ENCODE measurements at places on chromosomes 13 and 19.

GRCh38 chr19:15902254-15902653 lies 4.4 kb upstream of the CYP4F2 start:
- DNase-seq: no peak

GRCh38 chr13:62250501-62251201 lies 835.0 kb upstream of the PCDH20 start:
- DNase-seq: no peak

DNA sequence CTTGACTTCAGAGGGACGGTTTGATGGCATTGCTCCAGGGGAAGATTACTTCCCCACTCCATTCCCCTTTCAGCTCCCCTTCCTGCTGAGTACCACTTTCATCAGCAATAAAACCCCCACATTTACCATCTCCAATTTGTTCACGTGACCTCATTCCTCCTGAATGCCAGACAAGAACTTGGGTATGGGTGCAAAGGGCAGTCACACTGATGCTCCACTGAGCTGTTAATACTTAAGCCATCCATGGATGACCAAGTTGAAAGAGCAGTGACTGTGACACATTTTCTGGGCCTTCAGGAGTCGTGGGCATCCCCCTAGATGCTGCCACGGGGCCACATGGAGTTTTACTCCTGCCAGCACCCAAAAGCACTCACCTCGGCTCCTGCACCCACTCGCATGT lies 93.1 kb downstream of the STOML3 start:
- DNase-seq: no peak

DNA sequence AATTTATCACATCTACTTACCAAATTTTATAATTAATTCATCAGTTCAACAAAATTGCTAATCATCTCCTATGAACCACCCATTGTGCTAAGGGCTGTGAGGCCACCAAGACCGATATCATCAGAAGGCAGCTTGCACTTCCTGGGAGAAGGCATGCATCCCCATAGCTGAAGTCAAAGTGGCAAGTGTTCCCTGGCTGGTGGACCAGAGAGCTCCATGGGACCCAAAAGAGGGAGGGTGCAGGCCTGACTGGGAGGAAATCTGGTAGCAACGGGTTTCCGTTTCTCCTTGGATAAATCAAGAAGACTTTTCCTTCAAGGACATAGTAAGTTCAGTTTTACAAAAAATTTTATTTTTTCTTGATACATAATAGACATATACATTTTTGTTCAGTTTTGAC lies 325.2 kb downstream of the FGF9 start:
- no peak for DNase-seq

DNA sequence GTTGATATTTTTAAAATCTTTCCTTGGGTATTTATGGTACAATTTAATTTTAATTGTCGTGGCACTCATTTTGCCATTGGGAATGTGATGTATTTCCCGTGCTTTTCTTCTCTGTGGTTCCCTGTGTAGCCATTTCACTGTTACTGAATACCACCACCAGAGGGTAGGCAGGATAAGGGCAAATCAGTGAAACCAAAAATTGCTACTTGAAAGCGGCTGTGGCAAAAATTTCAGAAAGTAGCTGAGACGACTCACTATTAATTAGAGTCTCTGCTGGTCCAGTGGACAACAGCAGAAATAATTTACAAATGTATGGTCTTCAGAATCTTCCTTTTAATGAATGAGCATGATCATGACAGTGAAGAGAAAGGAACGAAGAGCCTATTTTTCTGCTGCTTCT lies 34.4 kb upstream of the MIR17HG start:
- DNase-seq: no peak

DNA sequence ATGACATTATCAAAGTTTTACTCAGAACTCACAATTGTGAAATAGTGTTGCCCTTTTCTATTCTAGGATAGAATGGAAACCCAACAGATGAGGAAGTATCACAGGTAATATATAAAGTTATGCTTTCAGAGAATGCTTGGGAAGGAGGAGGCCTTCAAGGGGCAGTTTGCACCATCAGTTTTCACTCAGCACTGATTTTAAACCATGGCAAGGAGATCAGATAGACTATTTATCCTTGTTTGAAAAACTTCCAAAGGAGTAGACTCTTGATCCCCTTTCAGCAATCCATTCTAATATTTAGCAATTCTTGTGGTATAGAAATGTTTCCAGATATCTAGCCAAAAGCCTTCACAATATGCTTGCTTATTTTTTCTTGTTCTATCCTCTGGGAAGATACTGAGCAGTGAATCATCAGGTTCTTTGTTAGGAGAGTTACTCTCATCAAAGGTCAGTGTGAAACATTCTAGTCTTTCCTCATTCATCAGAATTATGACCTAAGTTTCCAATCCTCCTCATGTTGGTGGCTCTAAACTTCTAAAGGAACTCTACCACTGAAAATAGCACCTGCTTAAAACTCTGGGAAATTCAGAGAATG lies 3.8 kb downstream of the GPC6 start:
- DNase-seq: no peak

GRCh38 chr19:57719901-57720519 lies 7.4 kb downstream of the ZNF671 start:
- DNase-seq: no peak

DNA sequence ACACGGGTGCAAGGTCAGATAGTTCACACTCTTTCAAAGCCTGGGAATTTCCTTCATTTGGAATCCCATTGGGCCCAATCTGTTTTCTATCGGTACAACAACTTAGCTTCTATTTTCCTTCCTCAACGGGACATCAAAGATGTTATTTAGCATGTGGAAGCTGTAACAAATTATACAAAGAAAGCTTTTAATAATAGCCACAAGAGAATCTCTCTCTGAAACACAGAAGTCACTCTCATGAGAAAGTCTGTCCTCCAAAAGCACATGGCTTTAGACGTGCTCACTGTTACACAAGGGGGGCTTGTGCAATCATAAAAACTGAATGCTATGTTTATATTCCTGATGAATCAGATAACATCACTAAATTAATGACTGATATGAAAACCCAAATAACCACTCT lies 28.9 kb upstream of the CYSLTR2 start:
- DNase-seq: no peak

- no peak for DNase-seq
These were observed 62.8 kb upstream of the ATP12A start for GRCh38 chr13:24617256-24618010.

DNA sequence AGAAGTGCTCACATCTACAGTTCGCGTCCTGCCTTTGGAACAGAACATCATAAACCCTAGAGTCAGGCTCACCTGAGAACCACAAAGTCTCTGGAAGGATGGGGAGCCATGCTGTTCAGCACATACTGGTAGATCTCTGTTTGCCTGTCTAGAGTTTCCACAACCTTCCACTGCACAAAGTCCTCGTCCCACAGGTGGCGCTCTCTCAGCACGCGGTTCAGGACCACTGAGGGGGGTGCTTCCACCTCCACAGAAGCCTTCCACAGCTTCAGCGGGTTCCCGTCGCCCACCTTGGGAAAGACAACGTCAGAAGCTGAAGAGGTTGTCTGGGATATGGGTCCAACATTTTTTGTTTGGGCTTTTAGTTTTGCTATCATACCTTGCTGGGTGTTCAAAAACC lies 93.6 kb downstream of the KL start:
- no peak for DNase-seq

GRCh38 chr13:100987948-100988347 lies 313.4 kb upstream of the TMTC4 start:
- no peak for DNase-seq

- DNase-seq: no peak
These were observed 5.3 kb upstream of the PRKCG start for GRCh38 chr19:53876651-53877224.

GRCh38 chr13:78659450-78659730 lies 435 bp upstream of the OBI1 start:
- DNase-seq: no peak

- DNase-seq: no peak
These were observed 5.9 kb upstream of the EHD2 start for GRCh38 chr19:47707135-47707925.

GRCh38 chr19:39661565-39661964 lies 5.9 kb downstream of the LGALS16 start:
- no peak for DNase-seq

DNA sequence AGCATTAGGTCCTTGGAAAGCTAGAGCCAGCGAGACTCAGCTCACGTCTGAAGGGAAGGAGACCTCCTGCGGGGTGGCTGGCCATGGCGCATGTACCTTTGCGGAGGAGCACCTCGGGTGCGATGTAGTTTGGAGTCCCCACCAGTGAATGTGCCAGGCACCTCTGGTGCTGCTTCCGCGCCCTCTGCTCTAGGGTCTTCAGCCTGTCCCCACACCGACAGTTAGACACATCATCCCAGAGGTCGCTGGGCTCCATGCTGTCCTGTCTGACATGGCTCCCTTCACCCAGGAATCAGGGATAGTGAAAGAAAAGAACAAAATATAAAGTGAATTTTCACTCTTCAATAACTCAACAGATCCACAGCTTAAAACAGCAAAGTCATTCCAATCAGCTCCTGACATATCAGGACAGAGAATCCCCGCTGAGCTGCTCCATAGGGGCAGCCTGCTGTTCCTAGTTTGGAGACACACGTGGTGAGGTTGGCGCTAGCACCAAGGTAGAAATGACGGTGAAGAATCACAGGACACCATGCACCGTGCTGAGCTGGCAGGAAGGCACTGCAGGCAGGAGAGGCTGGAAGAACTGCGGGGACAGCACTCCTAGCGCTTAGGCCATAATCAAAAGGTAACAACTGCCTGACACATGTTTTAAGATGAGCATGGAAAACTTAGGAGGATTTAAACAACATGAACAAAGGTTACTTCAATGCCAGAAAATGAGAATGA lies 79.0 kb upstream of the XPO4 start:
- no peak for DNase-seq

GRCh38 chr13:100826441-100826840 lies 151.8 kb upstream of the TMTC4 start:
- DNase-seq: no peak

- DNase-seq: no peak
These were observed 14.0 kb upstream of the GJA3 start for GRCh38 chr13:20174656-20175405.

DNA sequence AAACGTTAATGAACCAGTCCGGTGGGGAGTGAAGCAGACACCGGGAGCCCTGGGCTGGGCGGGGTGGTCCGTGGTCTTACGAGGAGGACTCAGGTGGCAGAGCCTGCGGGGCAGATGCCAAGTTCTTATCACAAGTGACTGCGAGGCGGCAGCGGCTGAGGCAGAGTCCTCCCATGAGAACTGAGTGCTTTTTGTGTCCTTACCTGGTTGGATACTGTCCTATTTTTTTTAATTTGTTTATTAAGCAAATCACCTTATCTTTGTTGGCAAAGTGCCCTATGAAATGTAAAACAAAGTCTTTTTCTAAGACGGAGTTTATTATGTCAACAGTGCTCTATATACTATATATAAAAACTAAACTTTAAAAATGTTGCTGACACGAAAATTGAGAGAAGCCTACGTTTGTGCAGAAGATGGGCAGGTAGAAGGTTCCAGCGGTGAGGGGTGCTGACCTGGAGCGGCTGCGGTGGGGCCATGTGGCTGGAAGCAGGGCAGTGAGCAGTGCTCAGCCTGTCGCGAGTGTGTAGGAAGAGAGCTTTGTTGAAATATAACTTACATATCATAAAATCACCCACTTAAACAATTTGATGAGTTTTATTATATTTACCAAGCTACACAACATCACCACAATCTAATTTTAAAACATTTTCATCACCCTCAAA lies 82.2 kb downstream of the ATP11A start:
- no peak for DNase-seq

- no peak for DNase-seq
These were observed 13.4 kb upstream of the ALOX5AP start for GRCh38 chr13:30721936-30722335.

GRCh38 chr19:6772028-6772865 lies at the start of gene VAV1:
VAV1 (plus strand) TSS chr19:6772708; CDS start chr19:6772808, 100 bp downstream.
- no peak for DNase-seq

- DNase-seq: no peak
These were observed 7.8 kb downstream of the ANKLE1 start for GRCh38 chr19:17289489-17289888.

DNA sequence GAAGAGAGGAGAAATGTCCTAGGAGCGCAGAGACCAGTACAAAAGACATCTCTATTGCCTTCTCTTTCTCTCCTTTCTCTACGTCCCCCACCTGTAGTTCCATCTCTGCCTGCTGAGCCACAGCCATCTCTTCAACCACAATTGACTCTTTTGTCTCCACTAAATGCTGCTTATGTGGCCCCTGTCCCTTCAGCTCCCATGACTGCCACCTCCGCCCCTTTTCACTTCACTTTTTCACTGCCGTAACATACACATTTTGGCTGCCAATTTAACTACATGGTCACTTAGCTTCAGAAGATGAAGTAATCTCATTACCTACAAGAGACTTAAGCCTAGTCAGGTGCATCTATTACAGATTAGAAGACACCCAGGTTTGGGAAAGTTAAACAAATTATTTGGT lies 81.9 kb downstream of the MZT1 start:
- no peak for DNase-seq

DNA sequence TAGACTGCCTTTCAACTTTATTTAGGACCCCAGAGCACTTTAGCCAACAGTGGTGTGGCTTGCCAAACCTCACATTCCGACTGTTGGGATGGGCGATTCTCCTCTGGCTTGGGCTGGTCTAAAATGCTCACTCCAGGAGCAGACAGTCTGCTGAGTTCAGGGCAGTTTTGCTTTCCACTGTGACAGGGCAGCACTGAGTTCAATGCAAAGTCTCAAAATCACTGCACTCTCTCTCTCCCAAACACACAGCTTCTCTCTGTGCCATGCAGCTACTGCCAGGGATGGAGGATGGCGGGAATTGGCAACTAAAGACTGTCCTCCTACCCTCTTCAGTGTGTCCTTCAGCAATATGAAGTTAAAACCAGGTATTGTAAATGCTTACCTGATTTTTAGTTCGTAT lies 13.2 kb downstream of the NAPSA start:
- no peak for DNase-seq

- no peak for DNase-seq
These were observed 170.0 kb downstream of the KDM4B start for GRCh38 chr19:5138606-5139582.

DNA sequence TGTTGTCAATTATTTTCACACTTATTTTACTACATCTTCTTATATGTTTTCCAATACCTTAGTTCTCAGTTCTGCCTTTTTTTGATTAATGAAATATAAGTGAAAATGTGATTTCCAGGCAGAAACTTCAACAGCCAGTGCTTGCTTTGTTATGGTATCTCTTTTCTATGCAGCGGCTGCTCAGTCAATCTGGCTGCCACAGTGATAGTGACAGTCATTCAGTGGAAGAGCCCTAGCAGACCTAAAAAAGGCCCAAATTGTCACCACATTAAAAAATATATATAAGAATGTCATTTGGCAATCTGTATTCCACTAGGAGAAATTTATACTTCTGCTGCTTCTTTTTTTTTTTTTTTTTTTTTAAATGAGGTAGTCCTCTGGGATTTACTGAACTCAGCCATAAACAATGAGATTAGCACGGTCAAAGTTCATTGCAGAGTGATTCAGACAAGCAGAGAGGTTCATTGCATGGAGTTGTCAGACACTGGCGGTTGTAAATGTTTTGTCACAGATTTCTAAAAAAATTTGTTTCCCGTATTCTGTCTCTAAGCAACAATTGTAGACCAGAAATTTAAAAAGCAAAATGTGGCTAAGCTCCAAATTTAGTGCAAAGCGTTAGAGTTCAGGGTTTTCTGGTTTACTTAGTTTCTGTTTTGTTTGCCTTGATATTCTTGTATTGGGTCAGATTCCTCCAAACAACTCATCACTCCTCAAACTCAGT lies 94.7 kb upstream of the PRR20A start:
- no peak for DNase-seq

- DNase-seq: no peak
These were observed 168.3 kb downstream of the PCDH20 start for GRCh38 chr13:61247149-61247936.

GRCh38 chr19:4277191-4277696 lies 1.8 kb upstream of the SHD start:
- no peak for DNase-seq

GRCh38 chr19:37989855-37990254 lies 82.8 kb downstream of the SIPA1L3 start:
- no peak for DNase-seq
